ENCODE measurements at places on chromosomes 2 and 18.

GRCh38 chr2:26475832-26476501, 2.0 kb downstream of the OTOF start:
- DNase-seq, result no peak

GRCh38 chr2:103402944-103403343, 641.1 kb downstream of the TMEM182 start:
- no peak for DNase-seq

- DNase-seq, result no peak
Measured at GRCh38 chr2:1915746-1916145, 171.4 kb upstream of the PXDN start.

- no peak for DNase-seq
Measured at GRCh38 chr2:134107402-134107801, 146.5 kb upstream of the MGAT5 start.

GRCh38 chr2:197486175-197486574, 13.5 kb downstream of the HSPD1 start:
- DNase-seq, result no peak

GRCh38 chr2:237361194-237362004, 52.6 kb downstream of the COL6A3 start:
- DNase-seq, result no peak

DNA sequence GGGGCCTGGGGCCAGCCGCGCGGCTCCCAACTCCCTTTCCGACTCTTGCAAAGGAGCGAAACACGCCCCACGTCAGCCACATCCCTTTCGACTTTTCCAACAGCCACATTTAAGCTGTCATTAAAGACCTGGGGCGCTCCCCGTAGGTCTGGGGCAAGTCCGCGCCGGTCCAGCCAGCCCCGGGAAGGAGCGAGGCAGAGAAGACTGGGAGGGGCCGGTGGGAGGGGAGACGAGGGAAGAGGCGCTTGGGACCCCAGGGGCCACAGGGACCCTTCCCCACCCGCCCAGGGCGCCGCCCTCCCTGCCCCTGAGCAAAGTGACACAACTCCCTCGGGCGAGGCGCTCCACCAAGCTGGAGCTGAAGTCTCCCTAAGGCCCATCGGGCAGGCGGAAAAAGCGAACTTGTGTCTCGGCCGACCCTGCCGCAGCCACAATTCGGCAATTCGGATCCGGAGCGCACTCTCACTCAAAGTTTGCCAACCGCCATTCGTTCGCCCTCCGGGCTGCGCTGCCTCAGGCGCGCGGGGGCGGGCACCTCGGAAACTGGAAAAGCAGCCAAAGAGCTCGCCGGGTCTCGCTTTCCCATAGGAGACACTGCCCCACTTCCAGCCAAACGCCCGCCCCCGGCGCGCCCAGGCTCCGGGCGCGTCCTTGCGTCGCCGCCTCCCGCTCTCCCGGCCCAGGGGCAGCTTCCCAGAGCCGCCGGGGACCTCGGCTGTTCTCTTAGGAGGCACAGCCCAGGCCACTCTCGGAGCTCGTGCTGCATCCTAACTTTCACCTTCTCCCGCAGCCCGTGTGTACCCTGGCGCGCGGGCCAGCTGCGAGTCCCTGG, 1.1 kb upstream of the KCTD1 start:
- no peak for DNase-seq

GRCh38 chr2:45585267-45585861, 25.7 kb downstream of the SRBD1 start:
- no peak for DNase-seq

GRCh38 chr2:205850132-205850531, 167.8 kb downstream of the NRP2 start:
- DNase-seq, result no peak

DNA sequence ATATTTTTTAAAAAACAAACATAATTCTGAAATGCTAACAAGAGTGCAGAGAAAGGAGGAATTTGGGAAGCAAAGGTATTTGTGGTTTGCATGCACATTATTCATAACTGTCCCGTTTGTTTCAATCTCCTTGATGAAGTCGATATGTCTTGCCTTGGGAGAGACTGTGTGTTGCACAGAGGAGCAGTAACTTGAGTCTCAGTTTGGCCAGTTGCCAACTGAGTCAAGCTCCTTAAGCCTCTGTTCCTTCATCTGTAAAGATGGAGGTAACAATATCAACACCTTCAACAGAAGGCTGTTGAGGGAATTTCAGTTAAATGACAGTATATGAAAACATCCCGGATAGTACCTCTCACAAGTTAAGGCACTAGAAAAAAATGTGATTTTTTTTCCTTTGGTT, 226.2 kb downstream of the ASXL3 start:
- DNase-seq, result no peak

DNA sequence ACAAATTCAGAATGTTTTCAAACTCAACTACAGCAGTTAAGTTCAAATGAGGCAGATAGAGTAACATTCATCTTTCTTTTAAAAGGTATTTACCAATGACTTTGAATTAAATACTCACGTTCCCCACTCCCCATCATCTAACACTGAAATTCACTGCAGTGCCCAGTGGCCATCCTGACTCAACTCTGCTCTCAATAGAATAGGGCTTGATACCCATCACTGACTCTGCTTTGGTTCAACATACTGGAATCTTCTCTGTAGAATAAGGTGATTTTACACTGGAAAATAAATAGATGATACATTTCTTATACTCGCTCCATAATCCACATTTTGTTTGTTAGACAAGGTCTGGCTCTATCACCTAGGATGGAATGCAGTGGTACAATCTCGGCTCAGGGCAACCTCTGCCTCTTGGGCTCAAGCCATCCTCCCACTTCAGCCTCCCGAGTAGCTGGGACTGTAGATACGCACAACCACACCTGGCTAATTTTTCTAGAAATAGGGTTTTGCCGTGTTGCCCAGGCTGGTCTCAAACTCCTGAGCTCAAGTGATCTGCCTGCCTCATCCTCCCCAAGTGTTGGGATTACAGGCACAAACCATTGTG, 66.4 kb downstream of the PRPF40A start:
- no peak for DNase-seq

- no peak for DNase-seq
Measured at GRCh38 chr2:129879614-129880180, 99.8 kb upstream of the RAB6C start.

- no peak for DNase-seq
Measured at GRCh38 chr2:73031725-73032701, 39.5 kb downstream of the SFXN5 start.

GRCh38 chr2:65064728-65065552, 8.7 kb downstream of the CEP68 start:
- no peak for DNase-seq

DNA sequence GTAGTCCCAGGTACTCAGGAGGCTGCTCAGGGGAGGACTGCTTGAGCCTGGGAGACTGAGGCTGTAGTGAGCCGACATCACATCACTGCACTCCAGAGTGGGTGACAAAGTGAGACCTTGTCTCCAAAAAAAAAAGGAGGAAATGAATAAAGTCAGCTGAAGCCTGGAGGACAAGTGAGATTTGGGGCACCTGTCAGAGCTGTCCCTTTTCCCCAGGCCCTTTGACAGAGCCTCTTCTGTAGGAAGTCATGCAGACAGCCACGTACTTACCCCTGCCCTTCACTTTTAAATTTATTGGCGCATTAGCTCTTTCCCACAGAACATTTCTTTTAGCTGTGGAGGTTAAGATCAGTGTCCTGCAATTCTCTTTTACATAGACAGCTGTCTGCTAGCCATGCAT, 151.0 kb upstream of the DNMT3A start:
- DNase-seq, result no peak

DNA sequence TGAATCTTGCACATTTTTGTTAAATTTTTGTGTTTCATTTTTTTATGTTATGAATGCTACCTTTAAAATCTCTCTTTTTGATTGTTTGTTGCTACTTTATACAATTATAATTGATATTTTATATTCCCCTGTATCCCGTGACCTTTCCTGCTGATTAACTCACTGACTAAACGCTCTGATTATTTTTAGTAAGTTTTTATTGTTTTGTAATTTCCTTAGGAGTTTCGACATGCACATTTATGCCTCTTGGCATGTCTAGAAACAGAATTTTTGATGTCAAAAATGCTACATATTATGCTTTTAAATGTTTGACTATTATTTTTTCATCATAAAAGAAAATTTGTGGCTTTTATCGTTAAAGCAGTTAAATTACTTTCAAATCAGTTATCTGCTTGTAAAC, 1131.6 kb upstream of the TMEFF2 start:
- no peak for DNase-seq

- DNase-seq, result no peak
Measured at GRCh38 chr2:227367427-227367795, 11.7 kb downstream of the TM4SF20 start.

DNA sequence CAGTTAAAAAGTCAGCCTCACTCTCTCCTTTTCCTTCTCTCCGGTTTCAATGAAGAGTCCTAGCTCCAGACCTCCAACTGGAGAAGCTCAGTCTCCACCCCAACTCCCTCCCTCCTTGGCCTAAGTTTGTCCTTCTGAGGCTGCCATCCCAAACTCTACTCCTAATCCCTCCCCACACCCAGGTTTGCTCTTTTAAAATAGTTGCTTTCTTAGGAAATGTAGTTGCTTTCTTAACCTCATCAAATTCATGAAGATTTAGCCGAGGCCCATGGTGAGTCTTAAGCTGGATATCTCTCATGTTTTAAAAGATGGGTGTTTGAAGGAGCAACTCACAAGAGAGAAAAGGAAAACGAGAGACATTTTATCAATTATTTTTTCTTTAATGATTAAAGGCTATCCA, 937 bp upstream of the LANCL1 start:
- no peak for DNase-seq

DNA sequence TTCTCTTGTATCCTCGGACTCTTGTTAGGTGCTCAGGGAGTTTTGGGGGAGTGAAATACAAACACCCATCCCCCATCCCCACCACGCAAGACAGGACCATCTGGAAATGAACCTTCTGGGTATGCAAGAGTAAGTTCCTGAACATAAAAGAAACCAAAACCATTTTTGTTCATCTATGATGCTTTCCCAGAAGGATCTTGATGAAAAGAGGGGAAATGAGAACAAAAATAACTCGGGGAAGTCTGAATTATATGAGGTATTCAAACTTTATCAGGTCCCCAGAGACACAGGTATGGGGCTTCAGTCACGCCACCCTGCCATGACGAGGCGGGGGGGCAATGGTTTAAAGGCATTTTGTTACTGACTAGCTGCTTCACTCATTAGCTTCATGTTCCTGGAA, 68.6 kb upstream of the DNMT3A start:
- DNase-seq, result no peak

DNA sequence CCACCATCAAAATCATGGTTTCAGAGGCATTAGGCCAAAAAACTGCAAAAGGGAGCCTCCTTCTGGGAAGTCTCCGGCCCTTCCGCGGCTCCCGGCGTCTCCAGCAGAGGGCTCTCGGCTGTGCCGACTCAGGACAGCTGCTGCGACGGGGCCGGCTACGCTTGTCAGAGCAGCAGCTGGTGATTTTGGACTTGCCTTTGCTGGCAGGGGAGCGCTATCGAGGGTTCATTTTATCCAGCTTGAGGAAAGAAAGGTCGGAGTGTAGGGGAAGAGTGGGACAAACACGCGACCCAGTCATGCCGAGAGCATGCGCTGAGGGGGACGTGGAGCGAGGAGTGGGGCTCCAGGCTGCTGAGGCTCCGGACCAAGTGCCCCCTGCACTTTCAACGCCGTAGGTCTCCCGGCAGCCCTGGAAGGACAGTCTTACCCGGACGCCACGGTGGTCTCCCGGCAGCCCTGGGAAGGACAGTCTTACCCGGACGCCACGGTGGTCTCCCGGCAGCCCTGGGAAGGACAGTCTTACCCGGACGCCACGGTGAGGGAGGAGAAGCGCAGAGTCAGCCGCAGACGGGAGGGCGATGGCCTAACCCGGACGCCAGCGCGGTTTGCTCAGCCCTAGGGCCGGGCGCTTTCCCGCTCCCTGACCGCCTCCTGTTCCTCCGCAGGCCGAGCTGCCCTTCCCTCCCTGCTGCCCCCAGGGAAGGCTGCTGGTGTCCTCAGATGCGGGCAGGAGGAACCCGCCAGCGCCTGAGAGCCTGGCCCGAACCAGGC, 21.7 kb downstream of the DDX18 start:
- DNase-seq, result no peak

DNA sequence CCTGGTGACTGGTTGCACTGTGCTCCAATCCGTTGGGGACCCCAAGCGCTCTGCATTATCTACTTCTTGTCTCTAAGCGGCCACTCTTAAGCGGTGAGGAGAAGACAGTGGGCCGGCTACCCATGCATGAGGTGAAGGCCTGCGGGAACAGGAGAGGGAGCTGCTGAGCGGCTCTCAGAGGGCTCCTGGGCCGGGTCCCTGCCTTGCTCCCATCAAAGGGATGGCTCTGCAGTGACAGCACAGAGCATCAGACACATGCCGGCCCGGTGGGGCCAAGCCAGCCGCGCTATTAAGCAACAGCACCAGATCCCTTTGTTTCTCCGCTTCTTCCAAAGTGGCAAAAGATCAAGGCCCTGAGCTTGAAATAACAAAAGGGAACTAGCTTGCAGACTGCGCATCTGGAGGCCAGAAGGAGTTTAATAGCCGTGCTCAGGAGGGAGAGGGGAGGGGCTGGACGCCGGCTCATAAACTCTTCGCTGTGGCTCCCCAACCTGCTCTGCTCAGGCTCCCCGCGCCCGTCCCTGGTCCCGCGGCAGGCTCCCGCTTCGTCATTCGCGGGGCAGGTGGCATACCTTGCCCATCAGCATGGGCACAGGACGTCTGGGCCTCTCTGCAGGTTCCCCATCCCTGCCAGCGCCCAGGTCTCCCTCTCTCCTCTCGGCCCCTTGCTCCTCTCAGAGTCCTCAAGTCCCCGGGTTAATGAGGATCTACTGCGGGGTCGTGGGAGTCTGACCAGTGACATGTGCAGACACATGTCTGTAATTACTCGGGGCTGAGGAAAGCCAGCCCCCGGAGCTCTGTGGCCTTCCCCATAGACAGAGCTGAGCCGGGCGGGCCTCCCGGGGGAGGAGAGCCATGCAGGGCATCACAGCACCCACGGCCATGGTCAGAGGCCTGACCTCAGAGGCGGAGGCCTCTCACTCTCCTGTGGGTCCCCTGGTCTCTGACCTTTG, 96.7 kb downstream of the ASB1 start:
- DNase-seq, result no peak

DNA sequence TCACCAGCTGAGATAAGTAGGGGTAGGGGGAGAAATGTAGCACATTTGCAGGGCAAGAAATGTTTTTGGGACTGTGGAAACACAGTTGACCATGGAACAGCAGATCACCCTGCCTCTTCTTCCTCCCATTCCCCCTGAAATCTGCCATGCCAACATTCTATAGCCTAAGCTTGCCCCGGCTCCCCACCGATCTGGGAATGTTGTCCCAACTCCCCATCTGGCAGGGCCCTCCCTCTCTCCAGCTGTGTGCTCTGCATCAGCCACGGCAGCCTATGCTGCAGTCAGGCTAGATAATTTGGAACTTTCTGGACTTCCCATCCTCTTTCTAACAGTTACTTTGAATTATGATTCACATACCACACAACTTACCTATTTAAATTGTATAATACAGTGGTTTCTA, 425.1 kb upstream of the RAB6C start:
- no peak for DNase-seq

DNA sequence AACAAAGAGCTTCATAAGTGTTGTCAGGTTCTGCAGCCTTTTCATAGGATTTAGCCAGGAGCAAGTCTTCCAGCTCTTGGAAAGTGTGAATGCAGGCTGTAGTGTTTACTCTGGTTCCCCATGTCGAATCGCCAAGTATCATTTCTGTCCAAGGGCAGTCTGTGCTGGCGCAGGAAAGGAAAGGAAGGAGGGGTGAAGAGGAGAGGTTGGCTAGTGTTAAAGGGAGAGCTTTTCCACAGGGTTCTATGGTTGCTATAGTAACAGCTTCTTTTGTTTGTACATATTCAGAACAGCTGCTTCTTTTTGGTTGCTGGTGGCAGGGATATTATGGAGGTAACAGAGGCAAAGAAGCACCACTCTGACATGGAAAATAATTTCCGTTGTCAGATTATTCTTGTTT, 69.9 kb downstream of the KCNH7 start:
- no peak for DNase-seq

Data from cerebellar nuclear complex (tissue), 1 donor.